GM12878 (cell line): ENCODE measurements at places on chromosomes 6 and 20.

DNA sequence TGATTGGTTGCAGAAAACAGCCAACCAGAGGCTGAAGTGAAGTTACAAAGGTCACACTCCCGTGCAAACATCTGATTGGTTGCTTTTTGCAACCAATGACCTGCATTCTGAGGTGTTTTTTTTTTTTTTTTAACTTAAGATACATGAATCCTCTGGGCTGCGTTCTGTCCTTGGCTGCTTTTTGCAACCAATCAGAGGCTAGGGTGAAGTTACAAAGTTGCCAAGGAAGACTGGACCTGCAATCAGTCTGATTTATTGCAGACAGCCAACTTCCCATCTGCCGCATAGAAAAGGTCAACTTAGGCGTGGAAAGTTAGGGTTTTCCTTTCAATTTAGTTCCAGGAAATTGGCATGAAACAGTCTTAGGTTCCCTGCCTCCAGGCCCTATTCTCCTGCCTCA, 292.9 kb downstream of the PLCB1 start:
- DNase-seq = no peak
- H3K27ac ChIP-seq = no peak overlapping the region
- H3K4me1 ChIP-seq = no peaks in the 10 kb centered on the region
- no peaks in the 10 kb centered on the region for H3K27me3 ChIP-seq
- no peak overlapping the region for H3K4me3 ChIP-seq
- no peaks in the 10 kb centered on the region for H3K36me3 ChIP-seq

DNA sequence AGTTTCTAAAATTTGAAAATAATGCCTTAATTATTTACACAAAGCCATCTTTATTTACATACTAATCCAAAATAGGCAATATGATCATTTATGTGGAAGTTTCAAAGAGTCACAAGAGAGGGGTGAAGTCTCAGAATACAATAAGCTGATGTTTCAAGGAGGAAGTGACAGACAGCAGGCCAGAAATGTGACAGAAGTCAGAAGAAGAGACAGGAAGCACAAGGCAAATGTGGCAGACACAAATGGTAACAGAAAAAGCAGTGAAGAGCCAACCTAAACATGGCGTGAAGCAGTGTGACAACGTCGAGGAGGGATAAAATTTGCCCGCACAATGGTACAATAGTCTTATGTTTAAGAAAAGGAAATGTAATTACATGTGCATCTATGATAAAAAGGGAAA, 59.8 kb downstream of the SHPRH start:
- peak; percentile 13 for DNase-seq
- H3K27me3 ChIP-seq = no peaks in the 10 kb centered on the region
- H3K27ac ChIP-seq = peak overlapping the region; percentile 28; the same call in 1 of the 2 replicates

DNA sequence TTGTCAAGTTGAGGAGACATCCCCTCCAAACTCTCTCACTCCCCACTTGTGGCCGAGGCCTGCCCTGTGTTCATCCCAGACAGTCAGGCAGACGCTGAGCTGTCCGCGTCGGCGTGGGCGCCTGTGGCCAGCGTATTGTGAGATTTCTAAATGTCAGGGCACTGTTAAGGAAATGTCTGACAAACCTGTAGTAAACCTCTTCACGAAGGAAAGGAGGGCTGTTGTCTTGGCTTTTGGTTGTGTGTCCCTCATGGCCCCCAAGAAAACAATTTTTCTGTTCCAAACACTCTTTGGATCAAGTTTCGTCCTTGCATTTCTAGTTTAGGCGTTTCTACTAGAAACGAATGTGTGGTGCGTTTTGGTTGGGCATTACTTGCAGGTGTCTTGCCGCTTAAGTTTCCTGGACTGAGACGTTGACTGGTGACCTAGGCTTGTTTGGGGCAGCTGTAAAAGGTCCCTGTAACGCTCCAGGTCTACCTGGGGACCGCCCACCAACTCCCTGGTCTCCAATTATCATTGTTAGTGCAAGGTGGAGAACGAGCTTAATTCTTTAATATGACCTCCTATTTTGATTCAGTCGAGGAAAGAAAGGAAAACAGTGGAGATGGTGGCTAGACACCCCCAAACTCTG, 8.7 kb upstream of the POU3F2 start:
- DNase-seq = no peak
- H3K27me3 ChIP-seq = peaks cover 10% of the 10 kb centered on the region
- H3K36me3 ChIP-seq = no peaks in the 10 kb centered on the region

GRCh38 chr6:148470606-148471465, 128.2 kb downstream of the SASH1 start:
- H3K27ac ChIP-seq = no peak overlapping the region
- peaks cover 2% of the 10 kb centered on the region; the same call in 1 of the 2 replicates for H3K27me3 ChIP-seq
- H3K36me3 ChIP-seq = no peaks in the 10 kb centered on the region
- H3K4me3 ChIP-seq = no peak overlapping the region
- no peaks in the 10 kb centered on the region for H3K4me1 ChIP-seq

DNA sequence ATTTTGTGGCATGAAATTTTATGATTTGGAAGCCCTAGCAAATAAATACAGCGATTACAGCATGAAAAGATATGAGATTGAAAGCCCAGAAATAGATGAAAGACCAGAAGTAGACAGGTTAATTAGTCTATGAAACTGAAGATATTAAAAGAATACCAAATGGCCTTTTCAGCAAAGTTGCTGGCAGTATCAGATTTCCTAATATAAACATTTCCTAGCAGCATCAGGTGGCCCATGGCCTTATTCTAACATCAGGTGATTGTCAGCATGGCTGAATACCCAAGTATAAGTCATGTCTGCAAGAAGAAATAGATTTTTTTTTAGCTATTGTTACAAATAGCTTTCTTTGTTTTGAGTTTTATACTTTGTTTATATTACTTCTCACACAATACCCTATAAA, 93.2 kb downstream of the CLVS2 start:
- no peaks in the 10 kb centered on the region for H3K27me3 ChIP-seq
- DNase-seq = no peak
- no peak overlapping the region for H3K27ac ChIP-seq
- H3K4me1 ChIP-seq = no peaks in the 10 kb centered on the region
